ENCODE measurements at places on chromosomes 2 and 18. TPM values are rescaled to one million over a fixed set of nuclear protein-coding genes. Genes with fewer than 3 reads are reported as not detected.

Gene COL4A4
- total RNA-seq: 38.8 TPM

Gene LONRF2
- 4.3 TPM for total RNA-seq

Gene TWSG1
- 73.7 TPM for total RNA-seq

Gene HOXD11
- 40.2 TPM for total RNA-seq

Gene ANKRD53
- 0.41 TPM for total RNA-seq

Gene PPP1R7
- total RNA-seq: 24.2 TPM

Data from metanephros (tissue), 2 donors.